Stimulated activated CD4-positive, alpha-beta T cell treated with anti-CD3 and anti-CD28 coated beads, Interleukin-1b, Interleukin-23, amount 100 ng/mL, for 1 hour (primary cell): ENCODE measurements at places on chromosomes 1 and 21.

DNA sequence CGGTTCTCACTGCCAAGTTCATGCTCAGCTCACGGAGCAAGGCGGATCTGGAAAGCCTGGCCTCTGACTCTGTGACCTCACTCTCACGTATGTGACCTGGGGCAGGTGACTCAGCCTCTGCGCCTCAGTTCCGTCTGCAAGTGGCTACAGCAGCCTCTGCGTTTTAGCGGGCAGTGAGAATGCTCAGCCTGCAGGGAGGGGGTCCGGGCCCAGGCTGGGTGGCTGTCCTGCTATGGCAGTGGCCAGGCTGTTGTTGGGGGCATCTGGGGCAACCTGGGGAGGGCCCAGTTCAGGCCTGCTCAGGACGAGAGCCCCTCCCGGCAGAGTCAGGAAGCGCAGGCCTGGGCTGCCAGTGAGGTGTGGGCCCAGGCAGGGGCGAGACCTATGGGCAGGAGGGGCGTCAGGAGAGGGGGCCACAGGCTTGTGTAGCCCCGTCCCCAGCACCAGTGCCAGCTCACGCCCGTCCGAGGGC lies 27.9 kb downstream of the ARHGEF16 start:
- no peak for DNase-seq

DNA sequence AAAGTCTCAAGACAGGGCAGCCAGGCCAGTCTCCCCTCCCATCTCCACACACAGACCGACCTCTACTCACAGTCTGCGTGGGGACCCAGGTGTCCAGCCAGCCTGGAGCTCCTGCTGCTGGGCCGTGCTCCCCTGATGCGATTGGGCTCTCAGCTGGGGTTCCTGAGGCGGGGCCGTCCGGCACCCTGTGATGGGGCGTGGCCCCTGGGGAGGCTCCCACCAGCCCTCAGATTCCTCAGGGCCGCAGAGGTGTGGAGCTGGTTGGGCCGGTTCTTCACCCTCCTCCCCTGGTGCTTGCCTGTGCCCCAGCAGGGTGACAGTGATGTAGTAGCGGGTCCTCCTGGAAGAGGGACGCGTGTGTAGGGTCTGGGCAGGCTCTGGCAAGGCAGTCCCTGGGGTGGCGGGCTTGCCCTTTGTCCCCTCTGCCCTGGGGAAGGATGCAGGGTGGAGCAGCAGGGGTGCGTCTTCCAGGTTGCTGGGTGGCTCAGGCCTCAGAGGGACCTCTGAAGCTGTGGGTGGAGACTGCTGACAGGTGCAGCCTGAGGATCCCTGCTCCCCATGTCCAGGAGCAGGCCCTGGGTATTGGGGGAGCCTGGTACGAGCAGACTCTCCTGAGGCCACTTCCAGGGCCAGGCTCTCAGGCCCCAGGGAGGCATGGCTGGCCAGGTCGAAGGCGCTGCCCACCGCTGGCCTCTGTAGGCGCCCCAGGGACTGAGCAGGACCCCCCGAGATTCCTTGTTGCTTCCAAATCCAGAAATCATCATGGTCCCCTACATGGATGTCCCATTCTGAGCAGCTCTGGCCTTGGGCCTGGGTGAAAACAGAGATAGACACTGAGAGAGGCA lies at the start of gene CRYBG2:
Gene CRYBG2, minus strand, starts transcription at position 155 of the 845 bp plus-strand sequence. CDS start 7,473 bp downstream, outside the sequence.
- no peak for DNase-seq

- DNase-seq = no peak
Observed at GRCh38 chr1:17447501-17447992, 8.1 kb upstream of the RCC2 start.

- DNase-seq = no peak
Observed at GRCh38 chr1:212317916-212318315, 32.7 kb downstream of the PPP2R5A start.

DNA sequence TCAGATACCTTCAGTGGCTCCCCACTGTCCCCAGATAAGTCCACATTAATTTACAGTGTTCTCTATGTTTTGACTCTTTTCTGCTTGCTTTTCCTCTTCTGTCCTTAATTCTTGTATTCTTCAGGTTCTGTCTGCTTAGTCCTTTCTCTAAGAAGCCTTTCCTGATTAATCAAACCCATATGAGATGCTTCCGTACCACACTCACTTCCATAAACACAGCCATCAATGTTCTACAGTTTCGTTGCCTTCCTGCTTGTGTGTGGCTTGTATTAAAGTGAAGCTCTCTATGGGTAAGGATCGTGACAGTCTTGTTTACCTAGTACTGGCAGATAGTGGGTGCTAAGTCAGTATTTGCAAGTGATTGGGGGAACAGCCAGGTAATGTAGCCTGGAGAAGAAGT lies 75.9 kb downstream of the PRDM2 start:
- DNase-seq = no peak

- no peak for DNase-seq
Observed at GRCh38 chr1:110594456-110595352, 11.5 kb downstream of the KCNA2 start.

DNA sequence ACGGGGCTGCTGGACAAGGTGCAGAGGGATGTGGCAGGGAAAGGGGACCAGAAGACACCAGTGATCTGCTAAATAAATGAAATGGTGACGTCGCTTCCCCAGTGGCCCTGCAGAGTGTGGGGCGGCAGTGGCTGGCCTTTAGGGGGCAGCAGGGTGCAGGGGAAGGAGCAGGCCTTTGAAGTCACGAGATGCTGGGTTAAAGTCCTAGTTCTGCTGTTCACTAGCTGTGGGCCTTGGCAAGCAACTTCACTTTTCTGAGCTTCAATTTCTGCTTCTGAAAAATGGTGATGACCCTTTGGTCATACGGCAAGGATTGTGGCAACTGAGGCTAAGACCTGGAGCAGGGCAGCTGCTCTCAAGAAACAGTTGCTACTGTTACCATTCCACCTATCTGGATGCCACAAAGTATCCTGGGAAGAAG lies 9.2 kb upstream of the GALE start:
- DNase-seq = peak; percentile 64
